Activated T-cell treated with anti-CD3 and anti-CD28 coated beads for 1 hour (primary cell): ENCODE measurements at places on chromosomes 16 and 17.

GRCh38 chr16:28585674-28586073, 11.2 kb downstream of the SULT1A2 start:
- DNase-seq, result no peak

- DNase-seq, result no peak
These were observed 10.9 kb upstream of the KRT24 start for GRCh38 chr17:40714473-40714872.

DNA sequence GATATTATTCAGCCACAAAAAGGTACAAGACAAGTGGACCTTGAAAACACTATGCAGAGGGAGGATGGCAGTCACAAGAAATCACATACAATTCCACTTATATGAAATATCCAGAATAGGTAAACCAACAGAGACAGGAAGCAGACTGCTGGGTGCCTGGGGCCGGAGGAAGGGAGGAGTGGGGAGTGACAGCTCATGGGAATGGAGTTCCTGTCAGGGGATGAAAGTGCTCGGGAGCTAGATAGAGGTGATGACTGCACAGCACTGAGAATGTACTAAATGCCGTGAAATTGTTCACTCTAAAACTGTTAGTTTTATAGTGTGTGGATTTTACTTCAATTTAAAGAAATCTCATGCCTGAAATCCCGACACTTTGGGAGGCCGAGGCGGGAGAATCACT, 74.2 kb upstream of the MED9 start:
- DNase-seq, result no peak

GRCh38 chr17:40560592-40561293, 4.5 kb downstream of the CCR7 start:
- DNase-seq, result no peak

- DNase-seq, result no peak
These were observed 234.8 kb downstream of the MAF start for GRCh38 chr16:79365702-79366101.

DNA sequence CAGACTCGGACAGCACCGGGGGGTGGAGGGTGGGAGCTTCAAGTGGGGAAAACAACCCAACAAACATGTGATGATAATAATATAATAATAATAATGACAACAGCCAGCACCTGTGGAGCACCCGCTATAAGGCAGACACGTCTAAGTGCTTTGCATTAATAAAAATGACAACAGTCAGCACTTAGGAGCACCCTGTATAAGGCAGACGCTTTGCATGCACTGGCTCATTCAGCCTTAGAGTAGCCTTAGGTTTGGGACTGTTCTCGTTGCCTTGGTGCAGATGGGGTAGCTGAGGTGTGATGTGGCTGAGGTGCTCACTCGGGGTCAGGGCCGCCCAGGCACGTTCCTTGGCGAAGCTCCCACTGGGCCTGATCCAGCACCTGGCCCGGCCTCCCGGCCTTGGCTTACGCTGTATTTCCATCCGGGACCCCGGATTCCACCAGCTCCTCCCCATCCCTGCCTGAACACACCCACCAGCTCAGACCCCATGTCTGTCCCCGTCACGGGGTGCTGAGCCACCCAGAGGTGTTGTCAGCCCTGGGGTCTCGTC, 144.0 kb upstream of the CIBAR2 start:
- no peak for DNase-seq

DNA sequence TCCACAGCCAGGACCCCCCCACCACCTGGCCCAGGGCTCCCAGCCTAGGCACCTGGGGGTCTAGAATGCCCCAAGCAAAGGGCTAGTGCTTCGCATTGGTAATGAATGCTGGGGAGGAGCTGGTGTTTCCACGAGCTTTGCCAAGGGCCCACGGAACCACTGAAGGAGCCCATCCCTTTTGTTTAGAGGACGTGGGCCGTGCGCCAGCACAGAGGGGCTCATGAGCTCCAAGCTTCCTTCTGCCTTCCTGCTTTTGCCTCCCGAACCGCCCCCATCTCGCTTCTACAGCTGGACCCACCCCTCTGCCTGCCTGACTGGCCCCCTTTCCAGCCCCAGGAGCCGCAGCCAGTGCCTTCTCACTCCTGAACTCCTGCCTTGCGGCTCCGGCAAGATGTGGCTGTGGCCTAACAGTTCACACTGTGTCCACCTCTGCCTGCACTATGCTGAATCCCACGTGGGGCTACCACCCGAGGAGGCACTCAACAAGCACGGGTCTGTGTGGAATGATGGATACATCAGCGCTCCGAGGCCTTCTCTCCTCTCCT, 31.8 kb upstream of the RASD1 start:
- DNase-seq, result no peak

GRCh38 chr16:75676909-75677308, at the start of gene CPHXL2:
CPHXL2 (minus strand) TSS chr16:75677009; CDS start chr16:75676999, 10 bp downstream.
- no peak for DNase-seq

GRCh38 chr17:4739122-4740024, at the start of the genes CXCL16 and ZMYND15:
CXCL16 (minus strand) TSS chr17:4739928; CDS start chr17:4739339, 589 bp downstream.
ZMYND15 (plus strand) TSS chr17:4739833; CDS start chr17:4740549, 716 bp downstream.
- peak; percentile 44 for DNase-seq

DNA sequence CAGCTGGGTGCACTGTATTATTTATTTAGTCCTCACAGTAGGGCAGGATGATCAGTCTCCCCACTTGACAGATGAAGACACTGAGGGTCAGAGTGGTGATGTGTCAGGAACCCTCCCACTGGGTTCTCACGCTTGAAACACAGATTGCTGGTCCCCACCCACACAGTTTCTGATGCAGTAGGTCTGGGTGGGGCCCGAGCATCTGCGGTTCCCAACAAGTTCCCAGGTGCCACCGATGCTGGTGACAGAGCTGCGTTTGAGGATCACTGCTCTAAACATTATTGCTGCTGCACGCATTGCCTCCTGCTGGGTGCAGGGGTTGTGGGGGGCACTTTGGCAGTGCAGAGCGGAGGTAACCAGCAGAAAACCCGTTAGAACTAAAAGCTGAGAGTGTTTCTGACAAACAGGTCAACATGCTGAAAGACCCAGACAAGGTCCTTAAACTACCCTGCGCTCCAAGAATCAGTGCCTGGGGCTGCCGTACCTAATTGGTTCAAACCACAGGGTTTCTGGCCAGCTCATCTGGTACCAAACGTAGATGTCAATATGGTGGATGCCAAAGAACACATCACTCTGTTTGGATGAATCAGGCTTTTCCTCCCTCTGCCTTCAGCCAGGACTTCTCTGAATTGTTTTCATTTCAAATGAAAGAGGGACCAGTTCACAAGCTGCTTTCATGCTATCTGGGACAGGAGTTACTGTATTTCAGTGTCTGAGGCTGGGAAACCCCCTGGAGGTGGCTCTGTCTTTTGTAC, 76.0 kb downstream of the ABCC1 start:
- peak; percentile 14 for DNase-seq

- DNase-seq, result no peak
These were observed 17.8 kb upstream of the KIF19 start for GRCh38 chr17:74307984-74308773.
